ENCODE measurements at places on chromosomes 16 and 17.

DNA sequence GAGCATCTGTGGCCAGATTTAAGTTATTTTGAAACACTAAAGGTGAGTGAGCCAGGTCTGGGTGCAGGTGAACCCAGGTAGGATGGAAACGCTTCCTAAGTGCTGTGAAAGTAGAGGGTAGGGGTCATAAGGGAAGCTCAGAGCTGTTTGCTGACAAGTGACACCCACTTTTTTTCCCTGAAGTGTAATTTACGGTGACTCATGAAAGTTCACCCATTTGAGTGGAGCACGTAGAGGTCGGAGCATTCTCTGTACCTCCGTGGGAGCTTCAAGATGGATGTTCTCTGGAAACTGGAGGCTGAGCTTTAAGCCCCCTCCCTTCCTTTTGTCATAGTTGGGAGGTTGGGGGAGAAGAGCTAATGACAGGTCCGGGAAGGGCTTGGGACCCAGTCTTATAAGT, 44.3 kb downstream of the MPRIP start:
- DNase-seq, result no peak

DNA sequence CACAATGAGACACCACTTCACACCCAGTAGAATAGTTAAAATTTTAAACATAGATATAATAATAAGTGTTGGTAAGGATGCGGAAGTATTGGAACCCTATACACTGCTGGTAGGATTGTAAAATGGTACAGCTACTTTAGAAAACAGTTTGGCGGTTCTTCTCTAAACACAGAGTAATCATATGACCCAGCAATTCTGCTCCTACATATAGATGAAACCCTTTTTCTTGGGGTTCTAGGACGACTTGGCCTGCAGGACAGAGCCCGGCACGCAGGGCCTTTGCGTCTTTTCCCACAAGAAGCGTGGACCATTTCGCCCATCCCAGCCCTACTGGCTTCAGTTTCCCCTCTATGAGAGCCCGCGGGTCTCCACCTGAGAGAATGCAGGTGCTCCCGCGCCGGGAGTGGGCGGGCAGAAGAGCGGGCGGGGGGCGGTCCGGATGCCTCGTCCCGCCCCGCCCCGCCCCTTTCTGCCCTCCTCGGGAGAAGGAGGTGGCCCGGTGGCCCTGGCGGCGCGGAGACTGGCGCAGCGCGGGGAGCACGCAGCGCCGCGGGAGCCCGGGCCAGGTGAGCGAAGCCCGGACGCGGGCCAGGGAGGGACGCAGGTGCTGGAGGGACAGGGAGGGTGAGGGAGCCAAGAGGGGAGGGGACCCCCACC, at the start of gene SDR42E2:
TSS of gene SDR42E2 (plus strand) at position 508 of the 657 bp plus-strand sequence. CDS start 3,077 bp downstream, outside the sequence.
- no peak for DNase-seq

GRCh38 chr16:81669473-81670350, 109.4 kb upstream of the PLCG2 start:
- no peak for DNase-seq

- no peak for DNase-seq
Observed at GRCh38 chr17:47288531-47289116, 35.0 kb downstream of the ITGB3 start.

DNA sequence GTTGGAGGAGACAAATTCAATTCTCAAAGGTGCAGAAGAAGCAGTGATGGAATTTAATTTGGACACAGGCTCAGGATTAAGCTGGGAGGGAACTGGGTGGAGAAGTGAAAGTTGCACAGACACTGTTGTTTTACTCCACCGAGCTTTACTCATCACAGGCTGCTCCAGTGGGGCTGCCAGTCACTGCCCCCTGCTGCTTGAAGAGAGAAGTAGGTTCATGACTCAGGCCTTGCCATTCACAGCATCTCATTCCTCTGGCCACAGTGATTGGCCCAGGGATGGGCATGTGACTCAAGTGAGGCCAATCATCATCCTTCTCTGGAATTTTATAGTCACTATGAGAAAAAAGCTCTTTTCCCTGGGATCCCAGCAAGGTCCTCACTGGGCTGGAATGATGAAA, 11.8 kb downstream of the GNAO1 start:
- DNase-seq, result no peak

All from femur (tissue), 1 donor.